M059J (cell line): ENCODE measurements at places on chromosomes 1 and 21. TPM values are rescaled to one million over a fixed set of nuclear protein-coding genes. Genes with fewer than 3 reads are reported as not detected.

DNA sequence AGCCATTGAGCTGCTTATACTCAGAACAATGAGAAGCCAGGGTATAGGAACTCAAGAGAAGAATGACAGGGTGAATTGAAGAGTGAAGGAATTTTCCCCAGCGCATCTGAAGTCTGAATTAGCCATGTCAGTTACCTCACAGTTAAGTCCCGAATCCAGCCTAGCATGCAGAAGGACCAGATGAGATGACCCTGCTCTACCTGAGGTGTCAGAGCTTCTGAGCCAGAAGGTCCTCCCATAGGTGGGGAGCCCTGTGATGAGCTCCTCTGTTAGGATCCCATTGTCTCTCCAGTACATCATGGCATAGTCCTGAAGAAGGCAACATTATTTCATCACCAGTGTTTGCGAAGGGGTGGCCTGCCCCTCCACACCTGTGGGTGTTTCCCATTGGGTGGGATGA, 68.2 kb downstream of the OVGP1 start:
- DNase-seq = no peak

- no peak for DNase-seq
Measured at GRCh38 chr1:235100194-235100772, 28.4 kb downstream of the TOMM20 start.

Gene BRDT
- not detected in 2 replicates for total RNA-seq

Gene TCHH
- not detected in 2 replicates for total RNA-seq

Gene MAB21L3
- total RNA-seq = 0.10 TPM in 1 of 2 replicates, not detected in the other

Gene C1orf141
- not detected in 2 replicates for total RNA-seq

Gene DIRAS3
- 1.6 and 2.0 TPM in 2 replicates for total RNA-seq
